ENCODE measurements at places on chromosomes 4 and X. TPM values are rescaled to one million over a fixed set of nuclear protein-coding genes. Genes with fewer than 3 reads are reported as not detected.

Gene PNMA5
- not detected for total RNA-seq

Gene PDE6B
- 22.9 TPM for total RNA-seq

Gene TRIM60
- not detected for total RNA-seq

Gene MAGEB2
- total RNA-seq: not detected

Gene MAGEA12
- total RNA-seq: not detected

Gene USP17L12
- total RNA-seq: not detected

Gene SPOCK3
- not detected for total RNA-seq

GRCh38 chr4:169367826-169368225 is 97.1 kb upstream of the SH3RF1 start:
- DNase-seq: no peak

GRCh38 chr4:51868449-51868847 is 25.5 kb downstream of the DCUN1D4 start:
- no peak for DNase-seq

GRCh38 chr4:6989331-6989923 is 53.7 kb upstream of the TADA2B start:
- DNase-seq: no peak

DNA sequence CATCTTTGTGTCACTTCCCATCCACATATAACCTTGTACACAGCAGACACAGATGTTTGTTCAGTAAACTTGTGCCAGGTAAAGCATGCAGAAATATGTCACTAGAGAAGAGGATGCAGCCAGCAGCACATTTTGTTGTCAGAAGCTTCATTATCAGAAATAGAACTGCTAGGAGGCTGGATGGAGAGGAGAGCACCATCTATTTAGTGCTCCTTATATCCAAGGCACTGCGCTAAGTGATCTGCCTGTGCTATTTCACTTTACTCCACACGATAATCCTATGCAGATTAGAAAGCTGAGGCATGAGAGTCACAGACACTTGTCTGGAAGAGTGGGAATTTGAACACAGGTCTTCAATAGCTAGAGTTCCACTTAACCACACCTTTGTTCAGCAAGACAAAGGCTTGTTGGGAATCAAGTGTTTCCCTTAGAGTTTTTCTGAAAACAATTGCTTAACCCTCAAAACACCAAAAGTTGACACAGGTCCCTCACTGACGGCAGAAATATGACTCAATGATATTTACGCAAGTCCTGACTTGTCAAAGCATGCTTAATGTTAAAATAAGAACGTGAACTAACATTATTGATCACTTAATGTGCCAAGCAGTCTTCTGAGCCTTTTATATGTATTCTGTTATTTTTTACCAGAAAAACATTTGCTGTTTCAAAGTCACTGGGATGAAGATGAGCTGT is 1.2 kb upstream of the QDPR start:
- no peak for DNase-seq

GRCh38 chrX:100409610-100410590 is at the start of gene PCDH19:
PCDH19 (minus strand) TSS chrX:100410273; CDS start chrX:100408597, 1,676 bp downstream.
- peak; percentile 65 for DNase-seq

- DNase-seq: no peak
Observed at GRCh38 chr4:130056286-130056685, 960.3 kb downstream of the C4orf33 start.

GRCh38 chr4:173398220-173398619 is 696 bp downstream of the SCRG1 start:
- DNase-seq: no peak

DNA sequence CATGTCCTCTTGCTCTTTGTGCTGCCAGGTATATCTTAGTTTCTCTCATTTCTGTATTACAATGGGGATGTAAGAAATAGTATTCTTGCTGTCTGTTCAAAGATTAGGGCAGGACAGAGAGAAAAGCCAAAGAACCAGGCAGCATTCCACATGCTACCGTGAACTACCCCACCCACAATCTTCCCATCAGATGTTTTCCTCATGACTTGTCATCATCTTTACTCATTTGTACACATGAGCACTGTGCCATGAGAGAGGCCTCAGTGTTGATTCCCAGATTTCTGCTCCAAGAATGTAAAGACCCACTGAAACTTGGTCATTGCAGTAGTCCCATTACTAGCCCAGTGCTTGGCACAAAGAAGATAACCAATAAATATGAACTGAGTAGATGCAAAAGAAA is 354.6 kb upstream of the RASGEF1B start:
- no peak for DNase-seq

- DNase-seq: no peak
Observed at GRCh38 chr4:150782311-150782710, 200.4 kb downstream of the MAB21L2 start.

DNA sequence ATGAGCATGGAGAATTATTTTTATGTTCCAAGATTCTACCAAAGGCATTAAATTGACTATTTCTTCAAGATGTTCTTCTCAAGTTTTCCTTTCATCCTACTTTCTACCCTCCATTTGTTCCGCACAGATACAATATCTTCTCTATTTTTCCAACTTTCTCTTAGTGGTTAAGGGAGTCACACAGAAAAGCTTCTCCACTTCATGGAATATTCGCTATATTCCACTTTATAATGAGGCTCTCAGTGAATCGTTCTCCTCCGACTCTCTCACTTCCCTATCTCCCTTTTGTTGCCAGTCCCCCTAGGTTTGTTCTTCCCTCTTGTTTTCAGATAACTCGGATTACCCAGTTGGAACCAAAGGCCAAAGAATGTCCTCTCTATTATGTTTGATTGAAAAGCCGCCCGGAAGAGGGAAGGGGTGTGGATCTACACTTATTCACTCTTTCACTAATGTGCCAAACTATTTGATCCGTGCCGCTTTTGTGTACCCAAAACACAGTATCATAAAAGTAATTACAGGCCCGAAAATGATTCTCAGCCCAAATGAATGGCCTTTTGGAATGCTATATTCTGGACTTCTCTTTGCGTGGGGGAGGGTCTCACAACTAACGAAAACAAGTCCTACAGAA is 1.2 kb downstream of the SH3D19 start:
- DNase-seq: no peak

DNA sequence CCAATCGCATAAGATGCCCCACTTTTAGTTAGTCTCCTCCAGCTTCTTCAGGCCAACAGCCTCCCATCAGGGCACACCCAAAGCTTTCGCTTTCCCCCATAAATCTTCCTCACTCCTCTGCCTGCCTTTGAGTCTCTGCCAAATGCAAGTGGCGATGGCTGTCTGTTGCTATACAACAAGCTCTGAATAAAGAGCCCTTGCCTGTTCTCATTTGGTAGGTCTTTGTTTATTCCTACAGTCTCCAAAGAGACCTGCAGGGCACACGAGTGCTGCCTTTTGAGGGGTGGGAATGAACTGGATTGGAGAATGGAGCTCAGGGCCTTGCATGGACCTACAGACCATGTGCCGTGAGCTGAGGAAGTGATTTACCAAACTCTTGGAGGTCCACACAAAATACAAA is 52.2 kb upstream of the SOD3 start:
- DNase-seq: no peak

DNA sequence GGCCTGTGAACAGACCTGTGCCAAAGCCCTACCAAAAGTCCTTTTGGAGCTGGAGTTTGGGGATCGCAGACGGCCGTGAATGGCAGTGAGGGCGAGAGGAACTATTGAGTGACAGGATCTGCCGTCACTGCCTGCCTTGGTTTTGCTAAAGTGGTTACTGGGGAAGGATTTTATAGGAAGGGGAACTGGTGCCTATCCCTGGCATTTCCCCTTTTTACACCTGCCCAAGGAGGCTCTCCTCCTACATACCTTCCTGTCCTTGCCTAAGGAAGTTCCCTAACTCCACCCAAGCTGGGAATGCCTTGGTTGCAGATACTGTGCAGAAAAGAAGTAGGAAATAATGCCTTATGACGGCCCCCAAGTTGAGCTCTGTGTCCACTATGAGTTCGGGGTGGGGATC is 14.5 kb downstream of the LONRF3 start:
- DNase-seq: no peak

Data from activated CD4-positive, alpha-beta memory T cell treated with anti-CD3 and anti-CD28 coated beads for 36 hours (primary cell).